ENCODE measurements at places on chromosomes 2 and 18.

DNA sequence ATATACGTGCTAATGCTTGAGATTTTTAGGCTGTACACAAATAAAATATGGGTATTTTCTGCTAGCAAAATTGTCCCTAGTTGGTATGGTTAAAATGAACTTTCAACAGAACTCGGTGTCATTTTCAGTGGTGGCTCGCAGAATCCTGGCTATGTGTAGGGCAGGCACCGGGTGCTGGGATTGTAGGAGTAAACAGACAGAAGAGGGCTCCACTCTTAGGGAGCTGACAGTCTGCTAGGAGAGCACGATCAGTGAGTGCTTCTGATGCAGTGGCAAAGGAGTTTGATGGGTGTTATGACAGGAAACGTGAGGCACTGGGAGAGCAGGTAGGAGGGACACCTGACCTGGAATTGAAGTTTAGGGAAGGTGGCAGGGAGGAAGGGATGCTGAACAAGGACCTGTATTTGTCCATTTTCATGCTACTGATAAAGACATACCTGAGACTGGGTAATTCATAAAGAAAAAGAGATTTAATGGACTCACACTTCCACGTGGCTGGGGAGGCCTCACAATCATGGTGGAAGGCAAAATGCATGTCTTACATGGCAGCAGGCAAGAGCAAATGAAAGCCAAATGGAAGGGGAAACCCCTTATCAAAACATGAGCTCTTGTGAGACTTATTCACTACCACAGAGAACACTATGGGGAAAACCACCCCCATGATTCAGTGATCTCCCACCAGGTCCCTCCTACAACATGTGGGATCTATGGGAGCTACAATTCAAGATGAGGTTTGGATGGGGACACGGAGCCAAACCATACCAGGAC lies 105.4 kb upstream of the LCLAT1 start:
- no peak for DNase-seq

DNA sequence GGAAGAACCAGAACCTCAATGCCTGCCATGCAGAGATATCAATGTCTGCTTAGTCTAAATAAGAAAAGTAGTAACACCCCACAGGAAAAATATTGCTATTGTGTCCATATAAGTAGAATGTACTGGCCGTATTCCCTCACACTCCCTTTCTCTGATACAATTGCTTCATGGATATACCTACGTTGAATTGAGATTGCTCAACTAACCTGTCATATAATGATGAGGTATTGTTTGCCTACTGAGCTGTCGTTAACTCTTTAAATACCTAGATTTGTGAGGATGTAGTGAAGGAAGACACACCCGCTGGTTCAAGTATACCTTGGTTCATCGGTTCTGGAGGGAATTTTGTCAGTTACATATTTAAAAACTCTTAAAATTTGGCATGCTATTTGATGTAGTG lies 480.7 kb upstream of the TCF4 start:
- no peak for DNase-seq

DNA sequence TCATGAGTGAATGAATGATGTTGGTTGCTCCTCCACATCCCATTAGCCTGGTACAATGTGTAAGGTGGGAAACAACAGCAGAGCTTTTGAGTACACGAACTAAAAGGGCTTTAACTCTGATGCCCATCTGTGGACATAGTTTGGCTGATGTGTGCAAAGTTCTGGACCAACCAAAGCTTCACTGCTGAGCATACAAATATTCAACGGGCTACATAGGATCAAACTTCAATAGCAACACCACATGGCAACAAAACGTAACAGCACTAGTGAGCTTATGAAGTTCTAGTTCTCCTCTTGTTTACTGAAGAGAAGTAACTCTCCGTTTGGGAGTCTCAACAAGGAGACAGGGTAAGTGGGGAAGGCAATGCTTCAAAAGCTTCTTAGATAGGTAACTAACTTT lies 20.4 kb downstream of the STAM2 start:
- DNase-seq: no peak

GRCh38 chr2:232835687-232836208 lies 34.3 kb upstream of the SNORC start:
- no peak for DNase-seq

DNA sequence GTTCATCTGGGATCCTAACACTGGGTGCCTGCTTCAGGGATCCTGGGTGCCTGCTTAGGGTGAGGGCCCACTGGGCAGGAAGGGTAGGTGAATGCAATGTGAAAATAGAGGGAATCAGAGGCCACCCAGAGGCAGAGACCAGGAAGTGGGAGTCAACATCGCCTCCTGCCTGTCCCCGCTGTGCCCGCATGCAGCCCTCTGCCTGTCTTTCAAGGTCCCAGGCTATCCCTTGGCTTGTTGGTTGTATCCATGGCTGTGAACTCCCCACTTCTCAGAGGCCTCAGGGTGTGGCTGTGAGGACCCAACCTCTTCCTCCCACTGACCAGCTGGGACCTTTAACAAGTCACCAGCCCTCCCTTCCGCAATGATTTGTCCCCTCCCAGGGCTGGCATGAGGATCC lies 26.5 kb downstream of the PSD4 start:
- DNase-seq: no peak

- no peak for DNase-seq
Measured at GRCh38 chr2:179443180-179443579, 178.5 kb upstream of the SESTD1 start.
